Activated CD4-positive, alpha-beta T cell treated with anti-CD3 and anti-CD28 coated beads, Interleukin-2, amount 50 U/mL, for 24 hours (primary cell): ENCODE measurements at places on chromosomes 2 and 18.

GRCh38 chr2:28956890-28957289 lies 24.2 kb upstream of the TOGARAM2 start:
- no peak for DNase-seq

DNA sequence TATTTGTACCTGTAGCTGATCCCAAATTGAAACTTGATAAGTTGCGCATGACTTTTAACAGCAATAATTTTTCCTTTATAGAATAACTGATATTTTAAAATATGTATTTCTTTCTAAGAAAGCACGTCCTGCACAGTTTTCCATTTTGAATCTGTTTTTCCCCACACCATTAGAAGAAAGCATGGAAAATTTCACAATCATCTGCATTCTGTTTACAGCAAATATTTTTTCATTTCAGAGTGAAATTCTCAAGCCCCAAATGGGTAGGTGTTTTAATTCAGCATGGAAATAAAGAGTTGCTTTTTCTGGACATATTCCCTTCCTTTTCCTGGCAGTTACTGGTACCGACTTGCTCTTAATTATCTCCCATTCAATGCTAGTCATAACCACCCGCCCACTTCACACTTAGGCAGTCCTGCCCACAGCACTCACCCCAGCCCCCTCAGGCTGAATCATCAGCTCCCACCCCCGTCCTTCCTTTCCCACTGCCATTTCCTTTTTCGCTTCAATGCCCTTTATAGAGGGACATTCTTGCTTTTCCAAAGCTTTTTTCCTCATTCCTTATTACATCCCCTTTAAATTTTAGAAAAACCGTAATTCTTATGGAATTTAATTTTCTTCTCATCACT lies 89.2 kb upstream of the GLS start:
- no peak for DNase-seq

- DNase-seq = no peak
These were observed 100.1 kb upstream of the ARHGAP15 start for GRCh38 chr2:143029141-143029540.

GRCh38 chr2:16687955-16688354 lies 22.3 kb upstream of the CYRIA start:
- DNase-seq = no peak

DNA sequence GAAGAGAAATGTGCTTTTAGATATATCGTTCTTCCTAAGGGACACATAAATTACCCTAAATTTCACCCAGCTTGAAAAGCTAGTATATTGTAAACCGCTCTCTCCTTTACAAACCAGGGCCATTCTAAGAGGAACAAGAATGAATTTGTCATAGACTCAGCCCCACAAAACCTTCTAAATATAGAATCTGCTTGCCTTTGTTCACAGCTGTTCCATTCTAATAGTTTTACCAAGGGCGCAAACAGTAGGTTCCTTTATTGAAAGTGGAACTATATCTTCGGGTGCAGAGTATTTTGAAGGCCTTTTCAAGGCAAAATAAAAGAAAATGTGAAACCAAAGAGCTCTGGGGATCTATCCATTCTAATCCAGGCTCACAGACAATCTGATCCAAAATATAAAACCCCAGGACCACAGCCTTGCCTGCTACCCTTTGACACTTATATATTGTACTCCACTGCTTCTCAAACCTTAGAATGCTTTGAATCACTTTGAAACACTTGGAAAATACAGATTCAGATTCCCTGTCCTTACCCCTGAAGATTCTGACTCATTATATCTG lies 316.8 kb downstream of the PAX3 start:
- DNase-seq = no peak

GRCh38 chr18:48932462-48932818 lies 18.3 kb downstream of the SMAD7 start:
- no peak for DNase-seq

- no peak for DNase-seq
These were observed 4.2 kb upstream of the CAPN14 start for GRCh38 chr2:31221544-31221943.

GRCh38 chr2:29923110-29923721 lies 1.8 kb upstream of the ALK start:
- no peak for DNase-seq

- no peak for DNase-seq
These were observed 479.3 kb upstream of the NXPH2 start for GRCh38 chr2:139259422-139260051.

GRCh38 chr18:45687621-45688020 lies 36.4 kb upstream of the SLC14A1 start:
- DNase-seq = no peak

DNA sequence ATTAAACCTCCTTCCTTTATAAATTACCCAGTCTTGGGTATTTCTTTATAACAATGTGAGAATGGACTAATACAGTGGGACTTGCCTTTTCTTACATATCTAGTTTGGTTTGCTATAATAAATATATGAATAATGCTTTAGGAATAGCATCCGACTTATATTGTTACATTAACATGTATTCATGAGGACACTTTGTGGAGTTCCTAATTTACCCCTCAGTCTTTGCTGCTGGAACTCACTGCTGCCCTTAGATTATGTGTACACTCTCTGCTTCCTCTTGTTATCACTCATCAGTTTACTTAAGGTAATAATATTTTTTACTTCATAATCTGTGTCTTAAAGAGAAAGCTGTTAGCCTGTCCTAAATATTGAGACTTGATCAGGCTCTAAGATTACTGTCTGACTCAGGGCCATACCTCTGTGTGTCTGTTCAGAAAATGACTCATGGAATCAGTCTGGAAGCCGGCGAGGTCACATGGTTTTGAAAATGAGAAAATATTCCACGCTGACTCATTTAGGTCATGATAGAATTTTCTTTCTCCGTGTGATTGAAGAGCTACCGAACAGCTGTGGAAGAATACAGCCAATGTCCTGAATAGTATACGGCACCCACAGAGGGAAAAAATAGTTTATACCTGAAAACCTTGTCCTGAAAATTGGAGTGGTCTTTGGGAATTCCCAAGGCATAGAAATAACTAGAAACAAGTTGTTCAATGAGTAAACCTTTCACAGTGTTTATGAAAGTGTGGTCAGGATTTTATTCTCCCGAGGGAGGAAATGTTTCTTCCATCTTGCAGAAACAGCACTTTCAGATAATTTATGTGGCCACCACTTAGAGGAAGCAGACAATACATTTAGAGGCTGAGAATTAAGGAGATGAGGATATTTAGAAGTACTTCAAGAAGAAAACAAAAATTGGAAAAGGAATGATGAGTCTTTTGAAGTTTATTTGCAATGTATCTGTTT lies 156.4 kb downstream of the DSEL start:
- DNase-seq = no peak

DNA sequence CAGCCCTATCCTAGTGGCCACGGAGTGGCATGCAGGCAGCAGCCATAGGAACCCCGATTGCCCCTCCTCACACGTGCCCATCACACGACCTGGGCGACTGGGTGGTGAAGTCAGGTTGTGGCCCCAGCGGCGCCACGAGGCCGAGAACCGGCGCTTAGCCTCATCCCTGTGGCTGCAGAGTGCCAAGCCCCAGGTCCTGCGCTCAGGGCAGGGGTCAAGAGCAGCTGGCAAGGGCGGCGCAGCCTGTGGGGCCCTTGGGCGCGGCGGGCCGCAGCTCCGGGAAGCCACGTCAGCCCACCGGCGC lies 73.3 kb downstream of the RPIA start:
- no peak for DNase-seq

DNA sequence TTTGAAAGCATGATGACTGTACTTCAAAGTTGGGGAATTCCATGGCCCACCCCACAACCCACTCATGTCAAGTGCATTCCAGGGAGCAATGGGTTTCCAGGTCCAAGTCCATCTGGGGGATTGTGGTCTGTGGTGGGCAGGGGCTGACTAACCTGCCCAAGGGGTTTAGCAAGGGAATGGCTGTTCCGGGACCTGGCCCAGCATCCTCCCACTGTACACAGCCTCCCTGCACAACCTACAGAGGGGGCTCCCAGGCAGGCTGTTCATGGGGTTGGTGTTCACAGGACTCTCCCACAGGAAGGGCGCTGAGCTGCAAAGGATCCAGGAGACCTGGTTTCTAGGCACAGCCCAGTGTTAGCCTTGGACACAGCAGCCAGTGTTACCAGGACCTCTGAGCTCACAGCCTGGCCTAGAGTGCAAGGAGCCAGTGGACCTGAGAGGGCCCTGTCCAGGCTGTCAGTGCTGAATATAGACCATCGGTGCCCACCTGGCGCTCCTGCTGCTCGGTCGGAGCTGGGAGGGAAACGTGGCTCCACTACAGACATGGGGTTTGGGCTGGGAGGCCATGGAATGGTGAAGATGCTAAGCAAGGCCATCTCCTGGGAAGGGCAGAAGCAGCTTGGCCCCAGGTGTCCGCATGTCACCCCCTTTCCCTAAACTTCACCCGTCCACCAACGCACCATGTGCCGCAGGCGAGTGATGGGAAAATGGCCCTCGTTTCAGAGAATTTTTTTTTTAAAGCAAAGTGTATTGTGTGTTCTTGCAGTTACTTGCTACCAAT lies 317.2 kb downstream of the GBX2 start:
- DNase-seq = no peak

- no peak for DNase-seq
These were observed 287.7 kb downstream of the NBAS start for GRCh38 chr2:15273452-15273851.

GRCh38 chr2:65053199-65053598 lies 3.0 kb upstream of the CEP68 start:
- DNase-seq = no peak

DNA sequence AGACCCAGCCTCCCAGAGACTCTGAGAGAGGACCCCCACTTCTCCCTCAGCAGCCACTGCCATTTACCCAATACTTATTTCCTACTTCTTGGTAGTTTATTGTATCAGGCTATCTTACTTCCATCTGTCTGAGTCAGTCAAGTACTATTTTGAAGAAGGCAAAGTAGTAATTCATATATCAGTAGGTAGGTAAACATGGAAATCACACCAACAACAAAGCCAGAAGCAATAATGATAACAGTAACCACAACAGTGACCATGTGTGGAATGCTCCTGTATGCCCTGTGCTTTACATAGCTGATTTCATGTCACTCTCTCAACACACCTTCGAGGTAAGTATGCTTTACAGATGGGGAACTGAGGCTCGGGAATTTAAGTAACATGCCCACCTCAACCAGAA lies 173.0 kb downstream of the BCL11A start:
- no peak for DNase-seq

DNA sequence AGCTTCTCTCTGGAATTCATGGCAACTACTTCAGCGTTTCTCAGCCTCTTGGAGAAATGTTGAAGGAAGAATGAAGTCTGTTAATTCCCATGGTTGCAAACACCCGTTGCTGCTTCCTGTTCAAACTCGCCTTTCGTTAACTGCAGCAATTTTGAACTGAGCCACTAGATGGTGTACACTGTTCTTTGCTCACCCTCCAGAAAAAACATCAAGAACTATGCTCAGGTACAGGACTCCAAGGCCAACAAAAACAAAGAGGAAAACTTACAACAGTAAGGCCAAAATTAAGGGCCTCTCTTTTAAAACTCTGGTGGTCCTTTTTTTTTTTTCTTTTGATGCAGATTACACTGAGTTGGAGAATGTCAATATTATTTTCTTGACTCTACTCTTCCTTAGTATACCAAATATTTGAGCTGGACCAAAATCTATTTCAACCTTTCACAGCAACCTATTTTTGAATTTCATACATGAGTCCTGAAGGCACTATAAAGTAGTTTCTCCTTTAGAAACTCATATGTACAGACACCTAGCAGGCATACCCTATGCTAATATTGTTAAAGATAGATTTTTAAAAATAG lies 58.2 kb downstream of the KLHL14 start:
- peak; percentile 2 for DNase-seq

DNA sequence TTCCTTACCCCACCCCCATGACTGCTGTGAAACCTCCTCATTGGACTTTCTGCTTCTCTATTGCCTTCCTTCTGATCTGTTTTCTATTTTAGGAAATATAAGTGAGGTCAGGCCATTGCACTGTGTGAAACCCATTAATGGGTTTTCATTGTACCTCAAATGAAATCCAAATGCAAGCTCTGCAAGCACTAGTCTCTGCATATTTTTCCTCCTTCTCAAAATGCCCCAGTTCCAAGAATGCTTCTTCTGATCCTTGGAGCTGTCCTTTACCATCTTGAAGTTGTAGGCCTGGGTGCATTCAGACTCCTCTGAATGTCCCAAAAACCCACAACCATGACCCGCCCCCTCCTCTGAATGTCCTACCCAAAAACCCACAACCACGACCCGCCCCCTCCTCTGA lies 8.2 kb downstream of the IL1A start:
- no peak for DNase-seq

DNA sequence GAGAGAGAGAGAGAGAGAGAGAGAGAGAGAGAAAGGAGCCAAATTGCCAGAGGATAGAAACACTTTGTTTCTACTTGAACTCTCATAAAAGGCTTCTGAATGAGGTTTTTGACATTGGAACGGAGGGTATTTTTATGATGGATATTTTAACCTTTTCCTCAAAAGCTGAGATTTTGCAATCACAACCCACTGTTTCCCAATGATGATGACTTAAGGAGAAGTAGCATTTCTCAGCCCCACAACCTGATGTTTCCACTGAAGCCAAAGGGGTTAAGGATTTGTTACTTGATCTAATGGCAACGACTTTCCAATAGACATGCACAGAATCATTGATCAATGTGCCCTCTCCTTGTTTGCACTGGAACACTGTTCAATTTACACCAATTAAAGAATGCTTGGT lies 67.1 kb upstream of the POU3F3 start:
- DNase-seq = no peak

GRCh38 chr2:123640685-123641335 lies 384.3 kb upstream of the CNTNAP5 start:
- no peak for DNase-seq

GRCh38 chr2:65458999-65459398 lies 26.6 kb upstream of the SPRED2 start:
- no peak for DNase-seq

- no peak for DNase-seq
These were observed 107.1 kb upstream of the POU3F3 start for GRCh38 chr2:104746858-104747257.

GRCh38 chr2:9705196-9705595 lies 74.4 kb upstream of the YWHAQ start:
- DNase-seq = no peak

- DNase-seq = no peak
These were observed 16.5 kb downstream of the SMARCAL1 start for GRCh38 chr2:216428618-216429350.

DNA sequence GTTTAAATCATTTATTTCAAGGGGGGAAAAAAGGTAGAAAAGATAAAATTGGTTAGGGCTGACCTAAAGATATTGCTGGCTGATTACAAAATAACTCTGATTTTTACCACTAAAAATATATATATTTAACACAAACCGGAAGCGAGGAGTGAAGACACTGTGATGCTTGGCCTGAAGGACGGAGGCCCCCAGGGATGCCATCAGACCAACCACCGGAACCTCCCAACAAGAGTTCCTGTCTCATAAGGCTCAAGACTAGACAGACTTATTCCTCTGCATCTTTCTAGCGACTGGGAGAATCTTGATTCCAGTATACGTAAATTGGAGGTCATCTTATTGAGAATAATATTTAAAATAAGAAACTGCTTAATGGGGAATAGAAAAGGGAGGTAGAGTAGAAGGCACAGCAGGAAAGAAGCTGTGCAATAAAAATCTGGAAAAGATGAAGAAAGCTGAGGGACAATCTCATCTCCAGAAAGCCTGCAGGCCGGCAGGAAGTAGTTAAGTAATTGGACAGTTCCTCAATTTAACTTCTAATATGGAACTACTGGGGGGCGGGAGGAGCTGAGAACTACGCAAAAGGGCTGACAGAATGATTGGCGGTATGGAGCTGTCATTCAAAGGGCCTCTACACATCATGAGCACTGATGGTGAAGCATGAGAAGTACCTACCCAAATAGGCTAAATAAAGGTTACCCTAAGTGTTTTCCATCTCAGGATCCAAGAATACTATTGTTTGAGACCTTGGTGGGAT lies 91.1 kb downstream of the DTNB start:
- no peak for DNase-seq

GRCh38 chr2:59074071-59074470 lies 832.9 kb upstream of the FANCL start:
- no peak for DNase-seq
